ENCODE measurements at places on chromosomes 3 and 15.

GRCh38 chr3:51684971-51685751 lies 14.1 kb downstream of the TEX264 start:
- DNase-seq, result no peak

GRCh38 chr15:68231102-68231818 lies 1.7 kb upstream of the CLN6 start:
- DNase-seq, result no peak

- no peak for DNase-seq
Observed at GRCh38 chr3:101703169-101703568, 16.7 kb upstream of the RPL24 start.

DNA sequence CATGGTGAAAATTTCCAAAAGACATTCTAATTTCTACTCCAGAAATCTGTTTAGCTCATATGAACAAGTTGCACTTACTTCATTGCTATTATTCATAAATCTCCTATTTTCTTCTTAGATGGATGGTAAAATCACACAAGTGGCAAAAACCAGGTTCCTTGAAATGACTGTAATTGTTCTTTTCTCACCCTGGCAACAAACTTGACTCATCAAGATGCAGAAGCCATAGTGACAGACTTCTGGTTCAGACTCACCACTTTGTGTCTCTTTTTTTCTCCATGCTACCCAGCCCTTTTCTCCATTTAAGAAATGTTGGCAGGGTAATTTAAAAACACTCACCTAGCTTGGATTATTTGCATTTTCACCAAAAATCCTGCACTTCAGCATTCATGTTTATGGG lies 82.1 kb downstream of the LRRC28 start:
- DNase-seq, result no peak

DNA sequence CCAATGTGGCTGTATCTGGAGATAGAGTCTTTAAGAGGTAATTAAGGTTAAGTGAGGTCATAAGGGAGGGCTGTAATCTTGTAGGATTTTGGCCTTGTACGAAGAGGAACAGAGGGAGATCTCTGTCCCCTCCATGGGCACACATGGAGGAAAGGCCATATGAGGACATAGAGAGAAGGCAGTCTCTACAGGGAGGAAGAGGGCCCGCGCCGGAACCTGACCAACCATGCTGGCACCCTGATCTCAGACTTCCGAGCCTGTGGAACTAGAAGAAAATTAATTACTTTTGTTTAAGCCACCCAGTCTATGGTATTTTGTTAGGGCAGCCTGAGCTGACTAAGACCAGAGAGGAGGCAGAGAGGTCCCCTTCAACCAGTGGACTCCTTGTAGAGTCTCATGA lies 17.7 kb upstream of the MRPS22 start:
- DNase-seq, result no peak

GRCh38 chr15:59313641-59314332 lies 58.9 kb downstream of the MYO1E start:
- no peak for DNase-seq

- no peak for DNase-seq
Observed at GRCh38 chr3:66561367-66561766, 60.5 kb upstream of the LRIG1 start.

GRCh38 chr3:64594134-64594533 lies 93.7 kb downstream of the ADAMTS9 start:
- DNase-seq, result no peak
